Brain (organoid and tissue), 16 donors: ENCODE measurements at places on chromosomes 6 and 20.
A peak's percentile ranks its signal among the peaks of the same experiment; 100 is the strongest.

DNA sequence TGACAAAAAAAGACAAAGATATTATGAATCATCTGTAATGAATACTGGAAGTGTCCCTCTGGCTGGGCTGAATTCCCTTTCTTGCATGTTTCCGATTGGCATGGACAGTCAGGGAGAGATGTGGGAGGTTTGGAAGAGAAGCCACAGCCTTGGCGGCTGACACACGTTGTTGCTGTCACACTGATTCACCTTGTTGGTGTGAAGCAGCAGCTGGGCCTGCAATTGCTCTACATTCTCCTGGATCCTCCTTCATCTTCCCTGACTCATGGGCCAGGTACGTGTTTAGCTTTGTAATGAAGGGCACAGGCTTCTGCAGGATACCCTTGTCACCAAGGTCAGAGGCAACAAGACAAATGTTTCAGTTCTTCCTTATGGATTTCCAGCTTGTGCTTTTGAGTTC lies 13.4 kb upstream of the SMIM8 start:
- no peak for DNase-seq

- DNase-seq, result no peak
These were observed 31.0 kb downstream of the ELOVL2 start for GRCh38 chr6:11012976-11013720.

DNA sequence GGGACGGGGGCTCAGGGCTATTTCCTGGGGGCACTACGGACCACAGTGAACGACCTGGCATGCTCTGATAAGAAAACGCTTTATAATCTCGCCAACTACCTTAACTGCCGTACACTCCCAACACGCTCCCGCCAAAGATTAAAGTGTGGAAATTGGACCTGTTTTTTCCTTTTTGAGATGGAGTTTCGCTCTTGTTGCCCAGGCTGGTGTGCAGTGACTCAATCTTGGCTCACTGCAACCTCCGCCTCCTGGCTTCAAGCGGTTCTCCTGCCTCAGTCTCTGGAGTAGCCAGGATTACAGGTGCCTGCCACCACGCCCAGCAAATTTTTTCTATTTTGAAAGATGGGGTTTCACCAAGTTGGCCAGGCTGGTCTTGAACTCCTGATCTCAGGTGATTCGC lies 346 bp upstream of the SLC44A4 start:
- DNase-seq, result no peak

GRCh38 chr6:12657884-12658283 lies 58.7 kb upstream of the PHACTR1 start:
- DNase-seq, result no peak

DNA sequence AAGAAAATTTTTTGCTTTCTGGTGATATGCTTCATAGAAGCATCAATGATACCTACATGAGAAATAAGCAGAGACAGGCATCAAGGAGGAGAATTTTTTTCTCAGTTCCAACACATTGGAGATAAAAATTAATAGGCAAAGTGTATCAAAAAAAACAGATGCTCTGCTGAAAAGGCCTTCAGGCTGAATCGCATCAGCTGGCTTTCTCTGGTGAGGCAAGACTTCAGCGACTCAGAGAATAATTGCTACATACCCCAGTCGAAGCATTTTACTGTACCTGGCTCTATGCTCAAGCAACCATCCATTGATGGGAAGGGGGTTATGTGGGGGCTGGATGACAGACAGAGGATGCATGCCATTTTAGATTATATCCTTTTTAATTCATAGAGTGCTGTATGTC lies 415.1 kb downstream of the TFAP2A start:
- no peak for DNase-seq

DNA sequence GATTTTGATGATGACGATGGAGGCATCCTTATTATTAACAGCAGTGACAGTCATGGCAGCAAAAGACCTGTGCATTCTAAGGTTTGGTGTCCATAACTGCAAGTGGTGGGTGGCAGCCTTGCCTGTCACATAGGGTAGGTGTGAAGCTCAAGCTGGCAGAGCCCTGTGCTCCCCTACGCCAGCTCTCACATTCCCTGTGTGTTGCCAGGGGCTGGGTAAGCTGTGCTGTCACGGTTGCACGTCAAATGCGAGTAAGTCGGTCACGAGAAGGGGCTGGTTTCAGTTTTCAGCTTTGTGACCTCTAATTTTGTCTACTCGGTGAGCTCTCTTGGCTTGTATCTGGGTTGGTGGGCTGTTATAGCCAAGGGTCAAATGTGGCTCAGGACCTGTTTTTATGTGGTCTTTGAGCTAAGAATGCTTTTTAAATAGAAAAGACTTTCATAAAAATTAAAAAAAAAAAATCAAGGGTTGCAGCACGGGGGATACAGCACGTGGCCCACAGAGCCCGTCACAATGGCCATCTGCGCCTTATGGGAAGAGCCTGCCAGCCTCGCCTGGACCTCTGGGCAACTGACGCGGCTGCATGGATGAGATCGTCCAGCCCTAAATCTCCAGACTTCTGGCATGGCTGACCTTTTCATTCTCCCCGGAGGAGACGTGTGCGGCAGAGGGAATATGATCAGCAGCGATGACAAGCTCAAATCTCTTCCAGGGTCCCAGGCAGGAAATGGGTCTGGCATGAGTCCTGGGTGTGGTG lies 148.5 kb downstream of the PHACTR3 start:
- DNase-seq, result peak; percentile 51

DNA sequence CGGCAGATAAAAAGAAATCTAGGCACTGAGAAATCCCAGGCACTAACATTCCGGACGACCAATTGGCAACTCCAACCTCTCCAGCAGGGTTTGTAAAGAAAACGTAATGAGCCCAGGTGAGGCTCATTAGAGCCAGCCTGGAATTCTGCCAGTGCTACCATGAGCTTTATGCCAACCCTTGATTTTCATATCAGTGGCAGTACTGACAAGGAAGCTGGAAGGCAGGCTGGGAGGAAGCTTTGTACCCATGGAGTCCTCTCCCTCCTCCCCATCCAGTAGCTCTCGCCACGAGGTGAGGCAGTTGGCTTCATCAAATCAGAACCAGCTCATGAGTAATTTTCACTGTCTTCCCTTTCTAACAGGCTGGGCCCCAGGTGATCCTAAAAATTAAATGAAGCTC lies 250.2 kb downstream of the ZNF217 start:
- DNase-seq, result peak; percentile 36

DNA sequence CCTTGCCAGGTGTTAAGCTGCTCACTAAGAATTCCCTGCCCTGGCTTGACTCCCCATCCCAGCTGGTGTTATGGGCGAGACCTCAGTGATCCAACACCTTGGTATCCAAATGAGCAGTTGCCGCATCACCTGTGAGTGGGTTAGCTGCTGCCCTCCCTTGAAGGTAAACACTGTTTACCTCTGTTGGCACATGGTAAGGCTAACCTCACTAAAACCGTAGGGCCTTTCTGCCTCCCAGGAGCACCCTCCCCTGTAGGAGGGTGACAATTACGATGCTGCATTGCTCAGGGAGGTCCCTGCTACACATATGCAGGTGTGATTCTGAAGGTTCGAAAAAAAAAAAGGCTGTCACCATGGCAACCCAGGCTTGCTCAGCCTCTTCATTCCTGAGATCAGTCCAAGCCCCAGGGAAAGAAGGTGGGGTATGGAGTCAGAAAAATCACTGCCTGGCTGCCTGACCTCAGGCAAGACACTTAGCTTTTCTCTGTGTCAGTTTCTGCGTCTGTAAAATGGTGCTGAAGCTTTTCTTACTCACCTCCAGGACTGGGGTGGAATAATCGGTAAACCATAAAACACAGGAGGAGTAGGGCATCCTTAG lies 19.5 kb downstream of the PNPLA1 start:
- peak; percentile 92 for DNase-seq

DNA sequence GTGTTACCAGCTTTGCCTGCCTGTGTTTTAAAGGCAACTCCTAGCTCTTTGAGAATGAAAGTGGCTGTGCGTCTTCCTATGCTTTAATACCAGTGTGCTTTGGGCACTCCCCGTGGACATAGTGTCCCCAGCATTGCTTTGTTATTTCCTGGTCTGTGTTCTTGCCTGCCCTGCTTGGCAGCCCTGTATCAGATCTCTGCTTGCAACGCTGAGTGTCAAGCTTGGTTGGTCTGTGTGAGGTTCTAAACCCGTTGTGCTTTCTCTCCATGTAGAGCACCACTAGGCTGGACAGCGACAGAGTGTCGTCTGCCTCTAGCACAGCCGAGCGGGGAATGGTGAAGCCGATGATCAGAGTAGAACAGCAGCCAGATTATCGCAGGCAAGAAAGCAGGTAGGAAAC lies 80.2 kb downstream of the AFDN start:
- DNase-seq, result peak; percentile 55

- DNase-seq, result no peak
These were observed 121.4 kb downstream of the UNC5CL start for GRCh38 chr6:40917603-40918002.

DNA sequence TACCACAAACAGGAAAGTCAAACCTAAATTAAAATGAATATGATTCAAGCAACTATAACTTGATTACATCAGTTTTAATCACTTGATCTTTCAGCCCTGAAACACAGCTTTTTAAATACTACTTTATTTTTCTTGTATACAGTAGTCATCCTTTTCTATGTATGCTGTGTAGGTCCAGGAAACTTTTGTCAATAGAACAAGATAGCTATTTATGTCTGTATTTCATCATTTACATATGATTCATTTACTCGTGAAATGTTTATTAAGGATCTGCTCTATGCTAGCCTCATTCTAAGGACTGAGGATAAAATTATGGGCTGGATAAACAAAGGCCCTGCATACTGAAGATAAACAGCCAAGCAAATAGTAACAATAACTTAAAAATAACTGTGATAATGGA lies 930.2 kb downstream of the TFAP2A start:
- no peak for DNase-seq

DNA sequence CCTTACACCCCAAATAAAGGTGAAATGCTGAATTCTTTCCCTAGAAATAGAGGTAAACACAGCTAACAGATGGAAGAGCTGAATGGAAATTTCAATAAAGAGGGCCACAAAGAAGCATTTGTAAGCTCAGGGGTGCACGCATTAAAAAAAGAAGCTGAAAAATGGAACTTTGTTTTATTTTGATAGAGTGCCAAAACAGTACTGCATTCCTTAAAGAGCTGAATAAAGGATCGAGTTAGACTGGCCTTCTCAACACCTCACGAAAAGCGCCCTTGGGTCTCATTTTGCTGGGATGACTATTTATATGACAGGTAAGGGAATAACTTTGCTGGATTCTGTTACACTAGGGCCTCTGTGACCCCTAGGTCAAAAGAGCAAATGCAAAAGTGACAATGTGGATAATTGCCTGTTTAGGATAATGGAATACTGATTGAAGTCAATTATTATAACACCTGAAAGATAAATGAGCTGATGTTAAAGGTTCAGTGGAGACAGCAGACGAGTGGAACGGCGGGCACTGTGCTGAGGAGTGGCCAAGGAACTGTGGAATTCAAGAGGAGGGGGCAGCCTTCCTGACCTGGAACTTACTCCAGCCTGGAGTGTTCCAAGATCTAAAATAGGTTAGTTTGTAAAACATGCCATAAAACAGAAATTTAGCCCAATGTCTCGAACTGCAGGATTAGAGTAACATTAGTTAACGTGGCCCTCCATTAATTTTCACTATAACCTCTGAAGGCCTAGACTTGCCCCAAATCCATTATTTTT lies 168.4 kb downstream of the FOXC1 start:
- DNase-seq, result no peak

- no peak for DNase-seq
These were observed 609.3 kb upstream of the CITED2 start for GRCh38 chr6:139983555-139984276.

GRCh38 chr6:28537509-28538140 lies 11.9 kb downstream of the GPX5 start:
- DNase-seq, result peak; percentile 89

GRCh38 chr6:126842769-126843168 lies 275.7 kb upstream of the RSPO3 start:
- DNase-seq, result no peak

GRCh38 chr20:32652739-32653526 lies 20.8 kb downstream of the C20orf203 start:
- DNase-seq, result peak; percentile 92

DNA sequence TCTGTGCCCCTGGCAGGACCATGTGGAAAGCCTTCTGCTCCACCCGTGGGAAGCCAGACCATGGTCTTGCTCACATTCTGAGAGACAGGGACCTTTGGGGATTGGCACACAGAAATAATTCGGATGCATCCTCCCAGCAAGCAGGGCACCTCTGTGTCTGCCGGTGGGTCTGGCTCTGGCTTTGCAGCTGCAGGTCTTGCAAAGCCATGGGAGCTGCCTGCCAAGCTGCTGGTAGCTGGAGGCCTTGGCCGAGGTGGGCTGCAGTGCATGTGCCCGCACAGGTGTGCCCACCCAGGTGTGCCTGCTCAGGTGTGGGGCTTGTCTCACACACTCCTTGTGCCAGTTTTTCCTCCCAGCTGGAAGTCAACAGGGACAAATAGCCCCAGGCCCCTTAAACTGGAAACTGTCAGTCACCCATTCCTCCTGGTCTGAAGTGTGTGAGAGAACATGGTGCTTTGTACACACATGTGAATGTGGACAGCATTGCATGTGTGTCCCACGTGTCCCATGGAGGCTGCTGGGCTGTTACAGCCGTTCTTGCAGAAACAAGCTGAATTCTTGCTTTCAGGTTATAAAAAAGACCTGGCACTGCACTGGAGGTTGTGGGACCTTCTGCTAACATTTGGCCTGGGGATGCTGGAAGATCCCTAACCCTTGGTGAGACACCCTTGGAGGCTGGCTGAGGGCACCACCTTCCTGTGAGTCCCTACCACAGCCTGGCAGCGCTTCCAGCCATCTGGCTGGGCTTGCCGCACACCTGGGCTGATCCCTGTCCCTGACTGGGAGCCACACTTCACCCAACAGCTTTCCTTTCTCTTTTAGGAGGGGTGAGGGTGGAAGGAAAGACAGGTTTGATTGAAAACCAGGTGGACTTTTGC lies 54.9 kb upstream of the SMOC2 start:
- DNase-seq, result no peak

- DNase-seq, result no peak
These were observed 12.4 kb downstream of the FRS3 start for GRCh38 chr6:41767112-41767833.

DNA sequence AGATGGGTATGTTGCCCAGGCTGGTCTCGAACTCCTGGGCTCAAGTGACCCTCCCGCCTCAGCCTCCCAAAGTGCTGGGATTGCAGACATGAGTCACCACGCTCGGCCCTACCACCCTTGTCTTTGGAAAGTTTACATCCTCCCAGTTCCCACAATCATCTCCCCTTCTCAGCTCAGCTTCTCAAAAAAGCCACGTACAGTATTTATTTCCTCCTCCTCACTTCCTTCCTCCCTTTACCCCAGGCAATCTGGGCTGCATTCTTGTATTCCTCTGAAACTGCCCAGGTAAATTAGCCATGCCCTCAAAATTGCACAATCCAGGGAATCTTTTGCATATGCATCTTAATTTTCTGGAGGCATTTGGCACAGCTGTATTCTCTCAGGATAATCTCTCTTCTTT lies 7.4 kb upstream of the SLC23A2 start:
- DNase-seq, result no peak

DNA sequence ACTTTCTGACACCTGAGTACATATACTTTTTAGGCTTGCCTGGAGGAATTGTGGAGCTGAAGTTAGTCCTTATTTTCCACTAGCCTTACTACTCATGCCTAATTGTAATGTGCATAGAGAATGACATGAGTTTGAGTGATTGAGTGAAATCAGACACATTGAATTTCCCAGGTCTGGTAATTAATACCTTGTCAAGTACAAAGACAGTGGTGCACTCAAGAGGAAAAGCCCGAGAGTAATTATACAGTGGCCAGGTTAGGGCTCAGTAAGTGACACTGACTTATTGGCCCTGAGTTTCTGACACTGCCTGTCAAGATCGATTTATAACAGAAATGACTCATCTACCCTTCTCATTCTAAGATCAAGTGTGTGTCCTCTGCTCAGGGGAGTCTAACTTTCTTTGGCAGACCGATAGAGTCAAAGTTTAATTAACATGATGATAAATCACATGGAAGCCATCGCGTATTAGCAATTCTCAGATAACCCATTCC lies 288.3 kb downstream of the TPBG start:
- DNase-seq, result peak; percentile 4
